ENCODE measurements at places on chromosomes 2 and 18.

DNA sequence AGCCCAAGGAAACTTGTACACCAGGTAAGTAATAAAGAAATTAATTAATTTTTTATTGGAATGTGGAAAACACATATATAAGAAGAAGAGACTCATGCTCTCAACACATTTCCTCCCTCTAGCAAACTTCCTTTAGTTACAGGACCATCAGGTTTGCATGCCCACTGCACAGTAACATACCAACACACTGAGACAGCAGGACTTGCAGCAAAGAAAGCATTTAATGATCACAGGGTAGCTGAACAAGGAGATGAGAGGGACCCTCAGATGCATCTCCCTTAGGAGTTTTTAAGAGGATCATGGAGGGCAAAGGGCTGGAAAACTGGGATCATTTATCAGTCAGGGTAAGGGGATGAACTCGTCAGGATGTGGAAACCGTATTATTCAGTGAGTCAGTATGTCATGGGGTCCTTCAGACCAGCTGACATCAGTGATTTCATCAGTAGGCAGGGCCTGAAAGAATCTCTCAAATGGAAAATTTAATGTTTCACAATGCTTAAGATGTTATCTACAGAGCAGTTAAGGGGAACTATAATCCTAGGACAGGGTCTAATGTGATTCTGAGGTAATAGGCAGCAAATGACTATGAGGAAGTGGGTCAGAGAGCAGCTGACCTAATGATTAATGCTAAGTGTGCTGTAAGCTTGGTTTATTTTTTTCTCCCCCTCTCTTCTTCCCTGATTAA, 193.8 kb upstream of the RND3 start:
- no peak for DNase-seq

- DNase-seq, result no peak
Observed at GRCh38 chr18:8151181-8151580, 458.1 kb upstream of the RAB12 start.

- no peak for DNase-seq
Observed at GRCh38 chr18:7417727-7418126, 149.4 kb upstream of the PTPRM start.

DNA sequence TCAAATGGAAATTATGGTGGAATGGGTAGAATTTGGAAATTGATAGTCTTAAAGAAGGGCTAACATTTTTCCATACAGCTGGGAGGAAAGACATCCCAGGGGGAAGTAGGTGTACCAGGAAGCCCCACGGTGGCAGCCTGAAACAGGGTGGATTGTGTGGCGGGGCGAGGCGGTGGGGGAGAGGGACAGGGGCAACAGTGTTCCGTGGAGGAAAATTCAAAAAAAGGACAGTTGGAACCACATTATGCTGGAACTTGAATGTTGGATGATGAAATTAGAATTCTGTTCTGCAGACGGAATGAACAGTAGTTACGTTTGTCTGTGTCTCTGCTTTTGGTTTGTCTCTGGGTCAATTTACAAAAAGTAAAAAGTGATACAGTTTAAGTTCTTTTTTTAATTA, 10.6 kb upstream of the CIB4 start:
- no peak for DNase-seq

DNA sequence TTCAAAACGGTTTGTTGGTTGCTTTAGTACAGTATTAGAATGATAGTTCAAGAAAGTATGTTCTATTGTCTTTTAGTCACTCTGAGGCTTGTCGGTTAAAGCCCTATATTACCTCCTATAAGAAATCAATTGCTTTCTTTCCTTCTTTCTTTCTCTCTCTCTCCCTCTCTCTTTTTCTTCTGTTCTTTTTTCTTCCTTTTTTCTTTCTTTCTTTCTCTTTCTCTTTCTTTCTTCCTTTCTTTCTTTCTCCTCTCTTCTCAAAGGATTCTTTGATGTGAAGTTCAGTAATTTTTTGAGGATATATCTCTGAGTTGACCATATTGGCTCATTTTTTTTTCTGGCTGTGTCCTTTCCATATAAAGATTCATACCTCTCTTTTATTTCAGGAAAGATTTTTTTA, 249.4 kb downstream of the SRBD1 start:
- DNase-seq, result no peak

- no peak for DNase-seq
Observed at GRCh38 chr18:14916851-14917250, 168.9 kb downstream of the ANKRD30B start.

- DNase-seq, result peak; percentile 48
Observed at GRCh38 chr18:35132021-35132902, 91.0 kb downstream of the MAPRE2 start.

DNA sequence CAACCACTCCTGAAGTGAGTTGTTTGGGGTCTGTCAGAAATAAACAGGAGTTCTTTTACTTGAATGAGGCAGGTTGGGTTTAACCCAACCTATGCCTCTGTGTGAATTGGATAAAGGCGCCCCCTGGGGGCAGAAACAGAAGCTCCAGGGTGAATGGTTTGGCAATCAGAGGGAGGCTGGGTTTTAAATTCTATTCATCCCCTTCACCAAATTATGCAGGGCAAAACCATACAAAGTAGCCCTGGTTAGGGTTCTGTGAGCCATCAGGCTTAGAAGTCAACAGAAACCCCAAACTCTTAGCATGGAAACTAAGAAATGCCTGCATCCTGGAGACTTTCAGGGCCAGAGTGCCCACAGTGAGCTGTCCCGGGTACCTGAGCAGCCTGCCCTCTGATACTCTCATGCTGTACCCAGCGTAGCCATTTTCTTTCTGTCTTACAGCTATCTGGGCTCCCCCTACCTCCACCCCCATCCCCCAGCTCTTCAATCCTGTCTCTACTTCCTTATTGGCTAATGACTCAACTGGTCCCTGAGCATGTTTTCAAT, 241.5 kb downstream of the ICOS start:
- DNase-seq, result peak; percentile 3

All from pons (tissue), 1 donor.